ENCODE measurements at places on chromosomes 1 and 21. TPM values are rescaled to one million over a fixed set of nuclear protein-coding genes. Genes with fewer than 3 reads are reported as not detected.
A peak's percentile ranks its signal among the peaks of the same experiment; 100 is the strongest.

Gene ARMH1
- 1.6 TPM for total RNA-seq

Gene SLC2A5
- total RNA-seq: 15.9 TPM

GRCh38 chr21:40765811-40766210 is 81.1 kb downstream of the DSCAM start:
- DNase-seq: peak; percentile 59

GRCh38 chr1:198788561-198789064 is 149.8 kb downstream of the PTPRC start:
- no peak for DNase-seq

DNA sequence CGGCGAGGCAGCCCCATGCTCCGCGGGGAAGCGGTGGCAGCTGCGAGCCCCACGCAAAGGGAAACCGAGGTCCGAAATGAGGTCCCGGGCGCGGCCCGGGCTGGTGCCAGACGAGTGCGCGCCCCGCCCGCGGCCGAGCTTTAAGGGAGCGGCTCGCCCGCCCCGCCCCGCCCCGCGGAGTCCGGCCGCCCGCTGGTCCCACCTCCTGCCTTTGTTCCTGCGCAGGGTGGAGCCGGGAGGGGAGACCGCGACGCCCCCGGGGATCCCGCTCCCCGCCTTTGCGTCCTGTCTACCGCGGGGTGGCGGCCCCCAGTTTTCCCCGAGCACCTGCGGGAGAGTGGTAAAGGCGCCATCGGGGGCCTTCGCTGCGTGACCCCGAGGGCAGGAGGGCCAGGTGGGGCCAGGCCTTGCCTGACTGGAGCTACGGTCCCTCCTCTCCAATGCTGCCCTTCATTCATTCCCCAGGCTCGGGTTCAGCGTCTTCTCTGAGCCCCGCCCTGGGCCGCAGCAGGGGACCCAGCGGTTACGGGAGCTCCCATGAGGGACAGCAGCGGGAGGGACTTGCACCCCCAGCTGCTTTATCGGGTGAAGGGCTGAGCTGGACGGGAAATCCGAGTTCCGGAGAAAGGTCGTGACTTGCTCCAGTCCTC is at the start of gene HES2:
Gene HES2 (minus strand): TSS at position 116 of the 650 bp plus-strand sequence. CDS start 99 bp downstream, at position 17.
- no peak for DNase-seq

- DNase-seq: peak; percentile 84
These were observed 17.0 kb upstream of the CD2 start for GRCh38 chr1:116737020-116737854.

DNA sequence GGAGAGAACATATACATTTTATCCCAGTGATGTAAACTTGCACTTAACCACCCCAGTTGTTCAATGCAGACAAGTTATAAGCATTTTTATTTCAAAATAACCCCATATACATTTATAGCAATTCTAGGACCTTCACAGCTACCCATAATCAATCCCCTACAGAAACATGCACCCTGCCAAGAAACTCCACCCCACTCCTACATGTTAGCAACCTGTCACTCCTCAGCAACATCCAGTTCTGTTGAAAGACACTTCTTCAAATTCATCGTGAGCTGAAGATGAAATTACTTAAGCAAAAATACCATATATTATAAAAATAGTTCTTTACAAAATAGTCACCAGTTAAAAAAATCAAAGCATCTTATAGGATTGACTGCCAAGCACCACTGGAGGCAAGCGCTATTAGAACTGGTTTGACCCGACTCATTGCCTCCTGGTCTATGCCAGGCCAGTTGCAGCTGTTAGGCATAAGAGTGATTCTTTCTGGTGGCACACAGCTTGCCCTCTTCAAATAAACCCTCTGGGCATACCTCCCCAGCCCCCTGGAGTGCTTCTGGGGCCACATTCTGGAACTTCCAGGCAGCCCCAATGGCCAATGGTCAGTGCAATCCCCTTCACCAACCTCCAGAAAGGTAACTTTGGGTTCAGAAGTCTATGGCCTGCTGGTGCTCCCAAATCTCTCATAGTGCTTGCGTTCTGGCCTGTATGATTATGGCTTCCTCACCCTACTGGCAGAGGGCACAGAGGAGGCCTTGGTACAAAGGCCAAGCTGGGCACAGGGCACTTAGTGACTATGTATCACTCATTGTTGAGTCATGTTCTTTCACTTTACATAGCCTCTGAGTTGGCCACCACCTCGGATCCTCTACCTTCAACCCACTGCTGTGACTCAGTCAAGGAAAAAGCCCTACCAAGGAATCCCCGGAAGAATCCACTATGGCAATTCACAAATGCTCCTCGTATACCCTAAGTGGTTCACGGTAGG is 72.2 kb upstream of the RALGPS2 start:
- peak; percentile 51 for DNase-seq

GRCh38 chr1:87826681-87827251 is 498.1 kb downstream of the LMO4 start:
- peak; percentile 83 for DNase-seq
